Activated naive CD8-positive, alpha-beta T cell treated with anti-CD3 and anti-CD28 coated beads for 36 hours (primary cell): ENCODE measurements at places on chromosomes 6 and 20. TPM values are rescaled to one million over a fixed set of nuclear protein-coding genes. Genes with fewer than 3 reads are reported as not detected.
A peak's percentile ranks its signal among the peaks of the same experiment; 100 is the strongest.

DNA sequence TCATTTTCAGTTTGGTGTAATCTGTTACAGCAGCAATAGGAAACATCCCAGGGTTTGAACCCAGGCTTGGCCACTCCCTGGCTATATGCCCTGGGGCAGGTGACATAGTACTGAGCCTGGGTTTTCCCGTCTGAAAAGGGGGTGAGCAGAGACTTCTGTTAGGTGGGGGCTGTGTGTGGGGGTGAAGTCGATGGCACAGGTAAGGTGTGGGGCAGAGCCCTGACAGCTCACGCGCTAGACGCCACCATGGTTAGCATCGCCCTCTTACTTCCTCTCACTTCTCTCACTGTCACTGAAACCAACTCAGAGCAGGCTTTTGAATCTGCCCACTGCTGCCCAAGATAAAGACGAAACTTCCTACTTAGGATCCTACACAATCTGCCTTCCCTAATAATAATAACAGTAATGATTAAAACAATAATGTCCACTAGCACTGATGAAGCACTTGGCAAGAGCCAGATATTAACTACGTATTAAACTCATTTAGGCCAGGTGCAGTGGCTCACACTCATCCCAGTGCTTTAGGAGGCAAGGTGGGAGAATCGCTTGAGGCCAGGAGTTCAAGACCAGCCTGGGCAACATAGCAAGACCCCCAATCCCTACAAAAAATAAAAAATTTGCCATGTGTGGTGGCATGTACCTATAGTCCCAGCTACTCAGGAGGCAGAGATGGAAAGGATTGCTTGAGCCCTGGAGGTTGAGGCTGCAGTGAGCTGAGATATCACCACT, 117.9 kb upstream of the PTPN1 start:
- DNase-seq: peak; percentile 7

- DNase-seq: no peak
Measured at GRCh38 chr6:98797217-98797994, 37.0 kb upstream of the POU3F2 start.

DNA sequence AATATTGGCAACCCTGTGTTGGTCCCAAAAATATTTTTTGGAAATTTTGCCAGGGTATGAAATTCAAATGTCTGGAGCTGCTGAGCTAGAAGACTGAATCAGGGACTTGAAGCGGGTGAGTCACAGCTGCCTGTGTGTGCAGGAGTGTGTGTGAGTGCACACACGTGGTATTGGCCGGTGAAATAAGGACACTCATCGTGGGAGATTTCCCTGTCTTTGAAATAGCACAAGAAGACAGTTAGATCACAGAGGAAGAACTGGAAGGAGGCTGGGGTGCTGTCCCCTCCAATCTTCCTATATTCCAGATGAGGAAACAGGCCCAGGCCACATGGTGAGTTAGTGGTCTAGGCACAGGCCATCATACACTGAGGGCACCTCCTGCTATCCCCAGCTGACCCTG, 123.8 kb upstream of the MLN start:
- DNase-seq: no peak

DNA sequence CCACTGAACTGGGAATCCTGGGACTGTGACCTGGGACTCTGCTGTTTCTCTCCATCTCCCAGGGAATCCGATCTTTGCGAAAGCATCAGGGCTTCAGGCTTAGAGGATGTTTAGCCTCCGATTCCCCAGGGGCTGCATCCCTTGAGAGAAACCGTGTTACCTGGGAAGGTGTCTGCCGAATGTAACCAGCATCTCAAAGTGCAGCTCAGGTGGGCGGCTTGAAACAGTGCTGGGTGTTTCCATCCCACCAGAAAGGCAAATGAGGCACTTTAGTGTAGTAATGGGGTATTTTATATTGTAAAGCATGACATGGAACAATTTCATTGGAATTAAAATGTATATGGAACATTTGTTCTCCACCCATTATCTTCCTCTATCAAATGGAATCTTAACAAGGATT, 15.2 kb downstream of the CDH4 start:
- no peak for DNase-seq

The PRSS35 gene
- total RNA-seq: not detected

The PDYN gene
- not detected for total RNA-seq

The RIMS4 gene
- total RNA-seq: 0.08 TPM

The SLC12A5 gene
- 0.26 TPM for total RNA-seq

GRCh38 chr6:99522531-99522930, 7.3 kb upstream of the USP45 start:
- DNase-seq: no peak

- no peak for DNase-seq
Measured at GRCh38 chr6:157107915-157108651, 215.2 kb downstream of the TMEM242 start.

- DNase-seq: no peak
Measured at GRCh38 chr6:3819161-3820110, 29.7 kb upstream of the FAM50B start.

- peak; percentile 89 for DNase-seq
Measured at GRCh38 chr20:57398231-57398821, 7.1 kb downstream of the RBM38 start.

DNA sequence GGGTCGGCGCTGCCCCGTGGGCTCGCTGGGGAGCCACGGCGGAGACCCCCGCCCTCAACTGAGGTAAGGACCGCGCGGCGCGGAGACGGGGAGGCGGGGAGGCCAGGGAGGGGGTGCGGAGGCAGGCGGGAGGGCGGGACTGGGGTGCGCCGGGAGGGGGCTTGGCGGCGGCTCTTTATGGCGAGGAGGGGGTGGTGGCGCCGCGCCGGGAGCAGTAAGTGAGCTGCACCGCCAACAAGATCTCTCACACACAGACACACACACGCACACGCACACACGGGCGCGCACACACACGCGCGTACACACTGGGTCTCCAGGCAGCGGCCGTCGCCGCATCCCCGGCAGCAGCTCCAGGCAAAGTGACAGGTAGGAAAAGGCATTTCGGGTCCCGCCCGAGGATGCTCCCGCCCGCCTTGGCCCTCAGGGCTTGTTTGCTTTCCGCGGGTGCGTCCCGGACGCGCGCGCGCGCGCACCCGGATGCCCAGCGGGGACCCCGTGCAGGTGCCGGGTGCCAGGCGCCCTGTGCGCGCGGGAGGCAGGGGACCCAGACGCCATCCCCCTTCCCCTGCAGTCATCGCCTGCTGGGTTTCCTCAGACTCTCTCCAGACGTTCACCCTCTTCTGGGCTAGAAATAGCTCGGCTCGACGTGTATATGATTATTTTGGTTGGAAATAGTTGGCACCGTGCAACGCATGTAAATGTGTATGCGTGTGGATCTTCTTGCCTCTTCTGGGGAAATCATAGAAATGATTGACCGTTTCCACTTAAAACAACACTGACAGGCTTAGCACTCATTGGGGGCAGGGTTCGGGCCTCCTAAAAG, at the start of gene PLCB4:
TSS of gene PLCB4 (plus strand) at position 247 of the 823 bp plus-strand sequence. CDS start 238,728 bp downstream, outside the sequence.
- DNase-seq: no peak

GRCh38 chr6:130843575-130844320, 16.5 kb downstream of the SMLR1 start:
- no peak for DNase-seq

GRCh38 chr6:100266494-100267401, 198.0 kb downstream of the SIM1 start:
- DNase-seq: no peak

The GSTA1 gene
- not detected for total RNA-seq

- no peak for DNase-seq
Measured at GRCh38 chr20:32332614-32333013, 25.5 kb upstream of the ASXL1 start.

GRCh38 chr6:162899148-162899547, 171.4 kb downstream of the PACRG start:
- no peak for DNase-seq

The UFL1 gene
- total RNA-seq: 29.9 TPM

- no peak for DNase-seq
Measured at GRCh38 chr20:8132484-8133309, 631 bp downstream of the PLCB1 start.

The WFDC2 gene
- 0.98 TPM for total RNA-seq

The CST2 gene
- not detected for total RNA-seq

DNA sequence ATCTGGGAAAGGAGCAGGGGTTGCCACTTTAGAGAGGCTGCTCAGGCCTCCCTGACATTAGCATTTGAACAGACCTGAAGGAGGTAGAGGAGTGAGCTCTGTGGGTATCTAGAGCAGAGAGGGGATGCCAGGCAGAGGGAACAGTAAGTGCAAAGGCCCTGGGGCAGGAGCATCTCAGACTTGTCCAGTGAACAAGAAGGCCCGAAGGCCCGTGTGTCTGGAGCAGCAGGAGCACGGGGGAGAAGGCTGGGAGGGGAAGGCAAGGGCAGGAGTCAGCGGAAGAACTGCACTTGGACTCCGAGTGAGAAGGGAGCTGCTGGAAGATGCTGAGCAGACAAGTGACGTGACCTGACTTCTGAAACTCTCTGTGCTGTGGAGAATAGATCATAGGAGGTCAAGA, 15.4 kb downstream of the ETV7 start:
- DNase-seq: no peak

DNA sequence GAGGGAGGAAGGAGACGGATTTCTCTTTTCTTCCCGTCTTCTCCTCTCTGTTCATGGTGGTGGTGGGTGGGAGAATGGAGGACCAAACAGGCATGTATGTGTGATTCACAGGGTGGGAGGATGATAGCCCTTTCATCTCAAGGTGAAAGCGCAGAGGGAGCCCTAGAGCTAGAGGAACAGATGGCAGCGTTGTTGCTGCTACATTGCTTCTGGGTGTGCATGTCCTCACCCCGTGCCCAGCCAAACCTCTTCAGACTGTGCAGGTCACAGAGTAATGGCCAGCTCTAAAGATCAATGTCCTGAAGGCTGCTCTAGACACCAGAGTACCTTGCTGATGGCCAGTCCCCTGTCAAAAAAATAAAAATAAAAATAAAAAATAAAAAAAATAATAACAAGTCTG, 301.8 kb downstream of the TBC1D7 start:
- DNase-seq: no peak

GRCh38 chr20:52172392-52173047, 19.1 kb downstream of the ZFP64 start:
- no peak for DNase-seq

- no peak for DNase-seq
Measured at GRCh38 chr20:25277051-25277801, 29.3 kb downstream of the PYGB start.

DNA sequence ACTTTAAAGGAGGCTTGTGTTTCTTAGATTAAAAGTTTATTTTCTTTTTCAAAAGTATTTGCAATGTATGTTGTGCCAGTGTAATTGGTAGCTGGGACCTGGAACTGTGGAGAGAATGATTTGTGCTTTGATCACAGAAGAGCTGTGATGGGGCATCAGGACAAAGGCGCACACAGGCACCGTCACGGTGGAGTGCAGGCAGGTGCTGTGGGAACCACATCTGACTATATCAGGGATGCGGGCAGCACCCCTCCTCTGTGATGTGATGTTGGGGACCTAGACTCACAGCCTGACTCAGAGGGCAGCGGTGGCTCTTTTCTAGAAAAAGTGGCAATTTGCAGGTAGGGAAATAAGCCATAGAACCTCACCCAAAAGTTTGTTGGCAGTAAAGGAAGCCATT, 34.5 kb downstream of the SYTL3 start:
- DNase-seq: no peak

The MACROD2 gene
- 0.12 TPM for total RNA-seq

- DNase-seq: no peak
Measured at GRCh38 chr6:17504005-17504404, 96.1 kb upstream of the FAM8A1 start.

- no peak for DNase-seq
Measured at GRCh38 chr6:155872961-155873360, 417.3 kb upstream of the NOX3 start.

GRCh38 chr20:39291301-39291700, 329.2 kb downstream of the DHX35 start:
- no peak for DNase-seq

GRCh38 chr6:144335914-144336313, 50.8 kb downstream of the UTRN start:
- no peak for DNase-seq

- no peak for DNase-seq
Measured at GRCh38 chr6:146240322-146240721, 211.5 kb downstream of the GRM1 start.

- DNase-seq: no peak
Measured at GRCh38 chr6:7048894-7049293, 58.9 kb upstream of the RREB1 start.

The CD40 gene
- 4.6 TPM for total RNA-seq

- DNase-seq: no peak
Measured at GRCh38 chr6:30554404-30554803, 1.9 kb downstream of the GNL1 start.

The GJA1 gene
- 0.24 TPM for total RNA-seq

- DNase-seq: no peak
Measured at GRCh38 chr20:57431539-57431835, 40.3 kb downstream of the RBM38 start.

DNA sequence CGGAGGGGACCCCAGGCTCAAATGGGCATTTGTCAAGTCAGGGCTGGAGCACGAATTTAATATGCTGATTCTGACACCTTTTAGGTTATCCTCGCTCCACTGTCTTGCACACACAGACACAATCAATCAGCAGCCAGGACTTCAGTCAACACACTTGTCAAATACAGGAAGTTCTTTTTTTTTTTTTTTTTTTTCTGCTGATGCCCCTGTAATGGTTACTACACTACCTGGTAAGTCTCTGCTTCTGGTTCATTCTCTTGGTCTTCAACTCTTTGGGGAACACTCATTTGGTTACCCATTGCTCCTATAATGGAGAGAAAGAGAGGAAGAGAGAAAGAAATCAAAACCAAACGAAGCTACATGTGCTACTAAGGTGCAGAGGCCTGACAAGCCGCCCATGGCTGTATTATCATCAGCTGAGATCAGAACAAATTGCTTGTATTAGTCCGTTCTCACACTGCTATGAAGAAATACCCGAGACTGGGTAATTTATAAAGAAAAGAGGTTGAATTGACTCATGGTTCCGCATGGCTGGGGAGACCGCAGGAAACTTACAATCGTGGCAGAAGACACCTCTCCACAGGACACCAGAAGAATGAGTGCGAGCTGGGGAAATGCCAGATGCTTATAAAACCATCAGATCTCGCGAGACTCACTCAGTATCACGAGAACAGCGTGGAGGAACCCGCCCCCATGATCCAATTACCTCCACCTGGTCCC, 11.8 kb downstream of the BCAS1 start:
- no peak for DNase-seq

GRCh38 chr20:62791301-62792181, 4.7 kb upstream of the MRGBP start:
- DNase-seq: peak; percentile 80

- DNase-seq: no peak
Measured at GRCh38 chr20:17436664-17437063, 94.5 kb downstream of the BFSP1 start.

GRCh38 chr6:147949981-147950622, 392.5 kb upstream of the SASH1 start:
- no peak for DNase-seq

The DCBLD1 gene
- total RNA-seq: 2.4 TPM

- no peak for DNase-seq
Measured at GRCh38 chr6:22029171-22029570, 267.7 kb downstream of the PRL start.

DNA sequence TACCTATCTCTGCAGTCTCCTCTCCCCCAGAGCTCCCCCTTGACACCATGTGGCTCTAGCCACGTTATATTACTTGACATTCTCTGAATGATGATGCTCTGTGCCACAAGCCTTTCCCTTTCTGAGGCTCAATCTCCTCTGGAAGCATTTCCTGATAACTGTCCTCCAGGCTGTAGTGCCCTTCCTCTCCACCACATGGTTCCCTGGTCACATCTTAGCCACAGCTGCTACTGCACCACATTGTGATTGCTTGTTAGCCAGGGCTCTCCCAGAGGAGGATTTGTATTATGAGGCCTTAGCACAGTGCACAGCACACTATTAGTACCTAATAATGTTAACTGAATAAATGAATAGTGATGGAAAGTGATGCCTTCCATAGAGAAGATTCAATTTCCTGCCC, 63.9 kb upstream of the RCAN2 start:
- no peak for DNase-seq
